ENCODE measurements at places on chromosomes 13 and 19. TPM values are rescaled to one million over a fixed set of nuclear protein-coding genes. Genes with fewer than 3 reads are reported as not detected.

SYT5 gene
- polyA plus RNA-seq, result not detected

ZNF486 gene
- polyA plus RNA-seq, result 5.7 TPM

GRCh38 chr13:56909896-56910600 lies 230.7 kb upstream of the PRR20A start:
- DNase-seq, result no peak

DNA sequence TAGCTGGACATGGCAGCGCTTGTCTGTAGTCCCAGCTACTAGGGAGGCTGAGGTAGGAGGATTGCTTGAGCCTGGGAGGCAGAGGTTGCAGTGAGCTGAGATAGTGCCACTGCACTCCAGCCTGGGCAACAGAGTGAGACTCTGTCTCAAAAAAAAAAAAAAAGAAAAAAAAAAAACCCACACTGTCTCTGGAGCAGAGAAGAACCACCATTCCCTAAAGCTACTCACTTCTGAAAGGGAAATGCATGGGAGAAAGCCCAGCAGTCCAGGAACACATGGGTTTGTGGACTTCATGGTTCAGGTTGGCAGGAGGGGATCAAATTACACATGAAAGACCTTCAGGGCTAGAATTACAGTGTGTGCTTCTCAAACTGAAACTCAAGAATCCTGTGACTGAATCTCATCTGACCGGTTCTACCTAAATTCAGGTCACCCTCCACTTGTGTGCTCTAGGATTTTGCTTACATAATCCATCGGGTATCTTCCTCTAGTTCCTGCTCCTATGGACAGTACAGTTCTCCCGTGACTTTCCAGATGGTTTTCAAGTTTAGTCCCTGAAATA lies 30.2 kb upstream of the CPB2 start:
- no peak for DNase-seq

DNA sequence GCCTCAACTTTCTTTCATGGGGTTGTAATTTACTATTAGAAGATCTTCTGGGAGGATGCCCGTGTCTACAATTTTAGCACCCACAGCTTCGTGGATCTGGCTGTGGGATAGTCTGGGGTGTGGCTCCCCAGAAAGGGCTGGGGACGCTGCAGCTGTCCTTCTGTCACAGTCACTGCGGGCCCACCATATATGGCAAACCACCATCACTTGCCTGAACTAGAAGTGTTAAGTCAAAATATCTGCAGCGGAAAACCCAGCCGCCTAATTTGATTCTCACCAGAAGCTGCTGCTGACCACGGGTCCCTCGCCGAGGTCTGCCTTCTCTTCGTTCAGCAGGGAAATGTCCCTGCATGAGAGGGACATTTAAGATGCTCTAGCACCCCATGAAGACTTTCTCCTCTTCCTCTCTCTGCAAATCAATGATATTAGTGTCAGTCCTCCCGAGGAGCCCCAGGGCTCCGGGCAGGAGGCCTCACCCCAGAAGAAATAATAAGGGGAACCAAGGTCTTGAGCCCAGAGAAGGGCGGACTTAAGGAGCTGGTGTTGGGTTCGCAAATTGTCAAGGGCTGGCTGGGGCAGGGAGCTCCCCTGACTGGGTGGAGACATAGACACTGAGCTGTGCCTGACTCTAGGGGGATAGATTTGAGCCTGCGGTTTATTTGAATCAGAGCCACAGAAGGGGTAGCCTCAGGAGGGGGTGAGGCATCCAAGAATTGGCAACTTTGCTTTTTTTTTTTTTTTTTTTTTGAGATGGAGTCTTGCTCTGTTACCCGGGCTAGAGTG lies 3.0 kb upstream of the MATK start:
- DNase-seq, result no peak

- no peak for DNase-seq
Observed at GRCh38 chr19:7657131-7657751, 11.6 kb upstream of the RETN start.
